PC-9 (cell line): ENCODE measurements at places on chromosomes 5 and 9. TPM values are rescaled to one million over a fixed set of nuclear protein-coding genes. Genes with fewer than 3 reads are reported as not detected.

The OTP gene
- not detected in 2 replicates for total RNA-seq

The MLANA gene
- not detected in 2 replicates for total RNA-seq

The NUDCD2 gene
- total RNA-seq, result 68.6 and 71.6 TPM in 2 replicates

The MCC gene
- 2.5 TPM in 2 replicates for total RNA-seq

The TTC23L gene
- total RNA-seq, result 3.9 and 7.1 TPM in 2 replicates

The DOK3 gene
- 12.2 and 12.3 TPM in 2 replicates for total RNA-seq

The DMXL1 gene
- 19.7 and 27.3 TPM in 2 replicates for total RNA-seq

The FAT2 gene
- 0.28 and 0.48 TPM in 2 replicates for total RNA-seq

The RNF224 gene
- total RNA-seq, result 3.9 and 4.7 TPM in 2 replicates

The SH3PXD2B gene
- total RNA-seq, result 26.1 and 29.3 TPM in 2 replicates

The DIRAS2 gene
- total RNA-seq, result not detected in 2 replicates

GRCh38 chr9:97559111-97559514 lies 57.6 kb downstream of the TMOD1 start:
- DNase-seq, result no peak

GRCh38 chr5:168471785-168472184 lies 14.5 kb upstream of the RARS1 start:
- DNase-seq, result no peak

- DNase-seq, result peak; percentile 21
Observed at GRCh38 chr5:98769210-98769958, 4.1 kb upstream of the RGMB start.

DNA sequence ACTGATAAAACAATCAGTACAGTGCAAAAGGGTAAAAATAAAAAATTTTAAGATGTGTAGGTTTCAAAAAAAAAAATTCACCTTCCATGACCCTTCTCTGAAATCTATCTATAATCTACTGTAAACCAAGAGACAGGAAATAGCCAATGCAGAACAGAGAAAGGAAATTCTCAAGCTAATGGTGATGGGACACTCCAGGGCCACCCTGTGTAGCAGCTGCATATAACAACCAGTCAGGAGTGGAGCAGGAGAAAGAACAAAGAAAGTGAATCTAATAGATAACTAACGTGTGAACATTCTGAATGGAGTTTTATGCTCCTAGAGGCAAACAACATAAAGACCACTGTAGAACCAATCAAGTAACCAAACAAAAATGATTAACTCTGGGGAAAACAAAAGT lies 16.6 kb downstream of the SPTLC1 start:
- DNase-seq, result no peak

GRCh38 chr9:76943054-76943453 lies 37.1 kb upstream of the PRUNE2 start:
- no peak for DNase-seq

DNA sequence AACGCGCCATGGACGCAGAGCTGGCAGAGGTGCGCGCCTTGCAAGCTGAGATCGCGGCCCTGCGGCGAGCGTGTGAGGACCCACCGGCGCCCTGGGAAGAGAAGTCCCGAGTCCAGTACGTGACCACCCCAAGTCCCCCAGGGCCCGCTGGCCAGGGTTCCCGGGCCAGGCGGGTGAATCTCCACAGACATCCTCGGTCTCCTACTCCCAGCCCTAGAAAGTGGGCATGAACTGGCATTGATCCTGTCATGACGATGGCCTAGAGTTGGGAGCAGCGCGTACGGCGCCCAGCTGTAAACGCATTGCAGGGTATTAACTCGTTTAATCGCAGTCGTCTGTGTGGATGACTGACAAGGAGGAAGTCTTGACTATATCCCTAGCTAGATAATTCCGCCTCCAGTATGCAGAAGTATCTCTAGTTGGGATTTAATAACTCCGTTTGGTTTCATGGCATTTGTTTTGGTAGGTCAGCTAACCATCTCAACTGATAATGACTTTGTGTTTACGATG lies 293 bp downstream of the CENPP start:
- no peak for DNase-seq

DNA sequence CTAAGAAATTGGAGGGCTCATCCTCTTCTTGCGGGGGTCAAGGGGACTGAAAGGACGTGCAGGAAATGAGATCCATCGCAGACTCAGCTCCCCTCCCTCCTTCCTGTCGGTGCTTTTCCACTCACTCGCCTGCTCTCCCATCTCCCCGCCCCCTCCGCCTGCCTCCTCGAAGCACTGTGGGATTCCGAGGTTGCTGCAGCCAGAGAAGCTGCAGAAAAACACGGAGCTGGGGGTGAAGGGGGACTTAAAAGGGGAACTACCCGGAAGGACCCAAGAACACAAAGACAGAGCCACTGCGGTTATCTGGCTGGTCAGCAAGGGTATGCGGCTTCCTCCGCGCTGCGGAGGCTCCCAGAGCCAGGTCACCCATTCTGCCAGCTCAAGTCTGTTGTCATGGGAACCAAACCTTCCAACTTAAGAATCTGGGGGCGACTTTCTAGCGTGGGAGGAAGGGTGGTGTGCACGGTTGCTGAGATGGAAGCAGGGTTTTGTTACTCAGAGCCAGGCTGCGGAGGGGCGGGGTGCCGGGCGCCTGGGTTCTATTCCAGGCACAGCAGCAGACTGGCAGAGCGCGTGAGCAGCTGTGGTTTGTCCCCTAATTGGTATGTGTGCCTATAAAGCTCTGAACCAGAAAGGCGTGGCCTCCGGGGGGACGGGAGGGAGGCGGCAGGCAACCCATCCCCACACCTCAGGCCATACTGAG lies 24.9 kb downstream of the PCDHGC5 start:
- DNase-seq, result no peak

- no peak for DNase-seq
Observed at GRCh38 chr5:154143211-154143641, 47.3 kb upstream of the GALNT10 start.

DNA sequence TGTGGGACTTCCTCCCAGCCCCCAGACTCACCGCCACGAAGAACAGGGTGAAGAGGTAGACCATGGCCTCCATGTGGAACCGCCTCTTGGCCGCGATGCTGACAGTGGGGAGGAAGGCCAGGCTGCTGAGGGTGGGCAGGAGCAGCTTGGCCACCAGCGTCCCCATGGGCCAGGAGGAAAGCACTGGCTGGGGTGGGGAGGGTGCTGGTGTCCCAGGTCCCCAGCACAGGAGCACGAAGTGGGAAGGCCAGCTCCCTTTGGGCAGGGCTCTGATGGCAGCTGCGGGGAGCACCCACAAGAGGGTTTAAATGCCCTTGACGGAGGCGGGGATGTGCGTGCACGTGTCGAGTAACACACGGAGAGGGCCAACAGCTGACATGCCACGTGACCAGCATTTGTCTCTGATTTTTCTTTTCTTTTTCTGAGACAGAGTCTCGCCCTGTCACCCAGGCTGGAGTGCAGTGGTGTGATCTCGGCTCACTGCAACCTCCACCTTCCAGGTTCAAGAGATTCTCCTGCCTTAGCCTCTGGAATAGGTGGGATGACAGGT lies at the start of gene MYMK:
MYMK (minus strand) TSS at position 281 of the 550 bp plus-strand sequence; CDS start at position 166, 115 bp downstream.
- DNase-seq, result no peak

- DNase-seq, result no peak
Observed at GRCh38 chr9:37117956-37118355, 2.4 kb upstream of the ZCCHC7 start.

GRCh38 chr5:150690760-150691159 lies 10.1 kb downstream of the RBM22 start:
- DNase-seq, result no peak

DNA sequence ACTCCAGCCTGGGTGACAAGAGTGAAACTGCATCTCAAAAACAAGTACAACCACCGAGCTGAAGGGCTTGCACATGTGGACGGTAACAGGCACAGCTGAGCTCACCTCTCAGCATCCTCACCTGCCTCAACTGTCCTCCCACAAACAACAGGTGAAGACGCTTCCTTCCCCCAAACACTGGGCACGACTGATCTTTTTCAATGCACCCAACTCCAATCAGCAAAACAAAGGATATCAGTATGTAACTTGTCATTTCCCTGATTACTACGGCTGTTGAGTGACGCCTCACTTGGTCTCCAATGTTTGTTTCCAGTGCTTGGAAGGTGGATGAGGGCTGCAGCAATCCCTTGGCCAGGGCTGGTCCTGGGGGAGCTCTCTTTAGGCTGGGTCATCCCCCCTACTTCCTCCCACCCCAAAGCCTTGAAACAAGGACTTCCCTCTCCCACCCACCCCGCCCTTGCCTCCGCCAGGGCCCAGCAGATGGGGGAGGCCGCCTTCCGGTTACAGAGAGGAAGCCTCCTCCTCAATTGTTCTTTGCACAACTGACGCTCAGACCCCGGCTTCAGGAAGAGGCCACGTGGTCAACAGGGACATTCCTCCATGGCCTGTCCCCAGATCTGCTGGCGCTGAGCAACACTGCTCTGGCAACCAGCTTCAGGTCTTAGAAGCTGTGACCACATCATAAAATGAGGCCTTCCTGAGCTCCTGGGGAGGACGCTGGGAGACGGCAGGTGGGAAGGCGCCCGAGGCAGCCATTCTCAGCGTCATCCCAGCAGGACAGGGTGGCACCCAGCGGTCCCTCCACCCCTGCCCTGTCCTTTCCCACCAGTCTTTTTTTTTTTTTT lies 5.9 kb downstream of the FAM78A start:
- DNase-seq, result no peak

DNA sequence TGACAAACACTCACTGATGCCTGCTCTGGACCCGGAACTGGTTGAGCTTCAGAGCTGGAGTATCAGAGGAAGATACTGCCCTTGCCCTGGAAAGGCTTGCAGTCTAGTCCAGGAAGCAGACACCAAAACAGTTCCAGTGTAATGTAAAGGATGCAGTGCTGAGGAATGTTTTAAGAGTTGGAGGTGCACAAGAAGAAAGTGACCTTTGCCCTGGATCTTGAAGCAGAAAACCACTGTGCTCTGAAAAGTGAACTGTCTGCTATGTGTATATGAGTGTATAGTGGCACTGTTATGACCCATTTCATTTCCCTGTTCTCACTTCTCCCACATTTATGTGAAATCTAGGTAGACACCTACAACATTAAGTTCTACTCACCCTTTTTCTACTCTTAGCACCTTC lies 2.1 kb downstream of the ZNF346 start:
- no peak for DNase-seq

GRCh38 chr9:92666912-92667532 lies 2.9 kb downstream of the IPPK start:
- no peak for DNase-seq

- DNase-seq, result no peak
Observed at GRCh38 chr9:104386425-104387069, 117.5 kb upstream of the OR13F1 start.

DNA sequence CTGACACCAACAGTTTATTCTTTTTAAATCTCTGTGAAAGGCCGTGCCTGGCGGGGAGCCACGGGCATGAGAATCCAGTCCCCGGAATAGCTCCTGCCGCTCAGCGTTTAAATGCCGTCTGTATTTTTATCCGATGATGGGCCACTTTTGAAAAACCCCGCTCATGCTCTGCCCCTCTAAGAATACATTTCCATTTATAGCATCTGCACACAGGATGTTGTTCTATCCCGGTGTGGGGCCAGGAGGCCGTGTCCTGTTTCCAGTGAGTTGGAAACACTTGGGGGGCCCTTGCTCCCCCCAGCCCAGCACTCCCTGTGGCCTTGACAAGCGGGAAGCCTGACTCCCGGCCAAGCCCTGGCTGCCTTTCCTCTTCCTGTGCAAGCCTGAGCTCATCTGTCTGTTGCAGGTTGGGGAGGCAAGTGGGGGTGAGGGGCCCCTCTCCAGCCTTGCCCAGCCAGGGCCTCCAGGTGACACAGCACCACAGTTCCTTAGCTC lies 39.0 kb downstream of the ERGIC1 start:
- no peak for DNase-seq

GRCh38 chr5:173313351-173313801 lies 14.8 kb downstream of the STC2 start:
- DNase-seq, result no peak

- peak; percentile 69 for DNase-seq
Observed at GRCh38 chr5:139651853-139652787, 4.0 kb downstream of the CXXC5 start.

DNA sequence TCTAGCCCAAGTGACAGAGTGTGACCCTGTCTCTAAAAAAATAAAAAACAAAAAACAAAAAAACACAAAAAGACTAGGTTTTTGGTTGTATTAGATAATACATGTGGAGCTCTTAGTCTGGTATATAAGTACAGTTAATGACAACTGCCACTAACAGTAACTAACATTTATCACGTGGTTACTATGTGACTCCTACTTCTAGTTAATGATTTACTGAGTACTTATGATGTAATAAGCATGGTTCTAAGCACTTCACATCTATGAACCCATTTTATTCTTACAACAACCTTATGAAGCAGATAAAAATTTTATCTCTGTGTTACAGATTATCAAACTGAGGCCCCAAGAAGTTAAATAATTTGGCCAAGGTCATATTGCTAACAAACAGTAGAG lies 6.1 kb upstream of the TMEFF1 start:
- no peak for DNase-seq

DNA sequence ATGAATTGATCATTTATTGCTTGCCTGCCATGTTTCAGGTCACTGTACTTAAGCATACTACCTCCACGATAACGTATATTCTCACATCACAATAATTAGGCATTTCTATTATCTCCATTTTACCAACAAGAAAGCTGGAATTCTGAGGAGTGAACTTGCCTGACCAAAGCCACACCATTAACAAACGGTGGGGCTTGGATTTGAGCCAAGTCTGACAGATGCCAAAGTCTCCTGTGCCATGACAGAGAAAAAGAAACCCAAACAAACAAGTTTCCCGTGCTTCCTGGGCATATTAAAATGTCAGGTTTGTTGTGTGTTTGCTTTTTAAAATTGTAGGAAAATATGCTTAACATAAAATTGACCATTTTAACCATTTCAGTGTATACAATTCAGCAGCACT lies 40.8 kb upstream of the KCNV2 start:
- no peak for DNase-seq

- no peak for DNase-seq
Observed at GRCh38 chr9:127184641-127185040, 62.2 kb upstream of the ANGPTL2 start.
